GM13976 (cell line): ENCODE measurements at places on chromosomes 7 and 10.

- DNase-seq = no peak
Observed at GRCh38 chr7:143308632-143309031, 7.3 kb upstream of the CLCN1 start.

DNA sequence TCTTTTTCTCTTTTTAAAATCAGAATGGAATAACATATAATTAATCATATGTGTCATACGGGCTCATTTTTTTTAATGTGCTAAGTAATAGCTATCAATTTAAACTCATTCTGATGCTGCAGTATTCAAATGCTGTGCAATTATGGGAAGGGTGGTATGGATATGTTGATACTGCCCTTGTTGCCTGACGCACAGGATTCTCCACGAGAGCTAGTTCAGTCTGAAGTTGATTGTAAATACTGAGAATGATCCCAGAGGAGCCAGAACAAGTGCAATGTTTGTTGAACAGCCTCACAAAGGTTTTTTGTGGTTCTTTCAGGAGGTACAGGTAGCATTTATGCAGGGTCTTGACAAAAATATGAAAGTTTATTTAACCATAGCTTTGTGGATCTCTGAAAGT lies 13.4 kb downstream of the NPY start:
- DNase-seq = no peak

DNA sequence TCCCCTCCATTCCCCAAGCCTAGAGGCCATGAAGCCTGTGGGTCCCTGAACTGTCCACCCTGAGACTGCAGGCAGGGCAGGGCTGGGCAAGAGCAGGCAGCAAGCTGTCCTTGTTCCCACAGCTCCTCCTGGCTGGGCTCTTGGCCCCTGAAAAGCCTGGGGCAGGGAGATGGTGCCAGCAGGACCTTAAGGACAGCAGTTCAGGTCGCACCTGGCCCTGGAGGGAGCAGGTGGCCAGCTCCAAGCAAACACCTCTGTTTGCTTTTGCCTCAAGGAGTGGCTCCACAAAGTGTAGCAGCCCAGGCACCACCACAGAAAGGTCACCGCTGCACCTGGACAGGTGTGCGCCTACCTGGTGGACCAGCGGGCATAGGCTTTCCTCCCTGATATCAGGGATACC lies 5.2 kb downstream of the RET start:
- no peak for DNase-seq

- DNase-seq = no peak
Observed at GRCh38 chr7:28697913-28698563, 260.1 kb downstream of the TRIL start.

DNA sequence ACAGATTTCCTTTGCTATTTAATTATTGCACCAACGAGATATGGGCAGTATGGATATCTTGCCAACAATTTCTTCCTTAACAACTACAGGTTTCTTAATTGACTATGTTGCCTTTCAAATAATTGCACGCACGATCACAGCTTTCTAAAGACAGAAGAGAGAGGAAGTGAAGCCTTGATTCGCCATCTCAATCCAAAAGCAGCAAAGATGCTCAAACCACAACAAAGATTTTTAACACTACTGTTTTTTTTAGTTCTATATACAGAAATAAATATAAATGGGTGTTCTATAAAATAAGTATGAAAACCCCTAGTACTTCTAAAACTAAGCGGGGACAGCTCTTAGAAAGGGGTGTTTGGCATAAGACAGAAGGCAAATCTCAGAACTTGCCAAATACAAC lies 251.3 kb downstream of the SFMBT2 start:
- DNase-seq = no peak

GRCh38 chr10:3397231-3397630 lies 224.6 kb upstream of the PITRM1 start:
- DNase-seq = no peak

DNA sequence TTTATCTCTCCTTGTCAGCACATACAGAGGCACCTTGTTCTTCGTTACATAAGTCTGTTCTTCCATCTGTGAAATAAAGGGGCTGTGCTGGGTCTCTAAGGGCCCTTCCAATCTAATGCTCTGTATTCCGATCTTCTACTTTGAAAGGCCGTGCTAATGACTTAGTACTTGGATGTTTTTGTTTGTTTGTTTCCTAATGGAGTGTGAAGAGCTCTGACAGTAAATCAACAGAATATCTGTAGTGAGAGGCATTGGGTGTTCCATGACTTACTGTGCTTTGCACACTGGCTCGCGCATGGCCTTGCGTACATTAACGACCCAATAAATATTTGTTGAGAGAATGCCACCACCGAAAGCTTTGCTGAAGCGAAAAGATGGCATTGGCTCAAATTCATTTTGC lies 162.1 kb downstream of the CHN2 start:
- no peak for DNase-seq

DNA sequence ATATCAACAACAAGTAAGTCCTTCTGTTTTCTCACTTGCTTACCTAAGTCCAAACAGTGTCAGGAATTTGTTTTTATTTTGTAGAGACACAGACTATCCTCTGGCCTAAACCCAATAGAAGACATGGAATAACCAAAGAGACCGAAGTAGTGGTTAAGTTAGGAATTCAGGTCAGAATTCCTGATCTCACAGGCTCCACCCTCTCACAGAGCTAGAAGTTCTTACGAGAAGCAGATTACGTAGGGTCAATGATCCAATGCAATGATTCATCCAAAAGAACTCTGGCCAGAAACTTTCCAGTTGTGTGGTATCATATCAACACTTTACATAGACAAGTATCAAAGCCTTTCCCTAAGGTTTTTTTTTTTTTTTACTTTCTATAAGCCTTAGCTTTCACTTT lies 73.8 kb downstream of the IQUB start:
- DNase-seq = no peak

- no peak for DNase-seq
Observed at GRCh38 chr10:78934532-78934898, 134.3 kb upstream of the ZMIZ1 start.

- no peak for DNase-seq
Observed at GRCh38 chr10:5297466-5297865, 67.3 kb upstream of the UCN3 start.

GRCh38 chr10:70341016-70341415 lies 41.4 kb downstream of the LRRC20 start:
- no peak for DNase-seq

GRCh38 chr10:3844491-3845025 lies 59.5 kb upstream of the KLF6 start:
- DNase-seq = no peak

DNA sequence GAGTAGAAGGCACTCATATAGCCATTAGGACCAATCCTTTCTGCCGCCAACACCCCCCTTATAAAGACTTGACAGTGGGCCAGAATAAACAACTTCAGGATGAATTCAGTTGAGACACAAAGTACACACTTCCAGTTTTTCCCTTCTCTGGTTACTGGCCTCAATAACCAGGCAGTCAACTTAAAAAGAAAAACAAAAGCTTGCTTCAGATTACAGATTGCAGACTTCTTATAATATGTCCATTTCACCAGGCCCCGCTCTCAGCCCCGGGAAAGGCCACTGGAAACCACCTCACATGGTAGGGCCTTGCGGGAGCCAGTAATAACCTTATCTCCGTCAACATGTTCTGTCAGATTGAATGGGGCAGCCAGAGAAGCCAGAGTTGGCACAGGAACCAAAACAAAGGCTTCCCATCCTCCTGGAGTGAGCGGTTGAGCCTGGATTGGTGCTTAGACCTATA lies 108.8 kb downstream of the EGFR start:
- DNase-seq = no peak
